D341Med (cell line): ENCODE measurements at places on chromosomes 16 and 17.

GRCh38 chr16:88975511-88976061, 1.4 kb downstream of the CBFA2T3 start:
- DNase-seq: no peak

GRCh38 chr16:11892761-11893160, 23.0 kb downstream of the GSPT1 start:
- DNase-seq: no peak

GRCh38 chr17:77649717-77650211, 308.7 kb upstream of the TNRC6C start:
- DNase-seq: peak; percentile 39

GRCh38 chr17:5055543-5055942, 20.3 kb upstream of the SLC52A1 start:
- DNase-seq: no peak

DNA sequence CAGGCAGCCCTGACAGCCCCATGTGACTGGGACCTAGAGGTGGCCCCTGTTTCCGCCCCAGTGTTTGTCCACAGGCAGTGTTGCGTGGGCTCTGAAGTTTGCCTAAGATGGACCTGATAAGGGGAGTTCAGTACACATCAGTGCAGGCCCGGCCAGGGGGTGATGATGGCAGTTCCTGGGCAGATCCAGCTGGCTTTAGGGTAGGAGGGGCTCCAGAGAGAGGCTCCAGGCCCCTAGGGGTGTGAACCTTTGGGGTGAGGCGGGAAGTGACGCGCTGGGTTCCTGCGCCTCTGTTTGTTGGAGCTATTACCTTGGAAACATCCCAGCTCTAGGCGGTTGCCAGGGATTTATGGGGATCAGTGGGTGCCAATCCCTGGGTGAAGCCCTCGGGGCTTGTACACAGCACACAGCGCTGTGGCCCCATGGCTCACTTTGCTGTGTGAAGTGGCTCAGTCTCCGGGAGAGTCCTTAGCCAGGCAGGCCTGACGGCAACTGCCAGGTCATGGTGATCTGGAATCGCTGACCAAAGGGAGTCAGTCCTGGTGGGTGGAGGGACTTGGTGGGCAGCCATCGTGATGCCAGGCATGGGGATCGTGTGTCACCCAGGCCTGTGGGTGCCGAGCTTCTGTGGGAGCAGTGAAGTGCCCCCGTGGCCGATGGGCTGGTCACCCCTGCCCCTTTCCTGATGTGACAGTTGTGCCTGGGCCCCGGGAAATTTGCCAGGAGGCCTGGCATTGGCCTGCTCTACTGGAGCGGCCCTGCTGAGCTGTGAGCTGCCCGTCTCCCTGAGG, 146.1 kb downstream of the SEC14L1 start:
- DNase-seq: peak; percentile 96

DNA sequence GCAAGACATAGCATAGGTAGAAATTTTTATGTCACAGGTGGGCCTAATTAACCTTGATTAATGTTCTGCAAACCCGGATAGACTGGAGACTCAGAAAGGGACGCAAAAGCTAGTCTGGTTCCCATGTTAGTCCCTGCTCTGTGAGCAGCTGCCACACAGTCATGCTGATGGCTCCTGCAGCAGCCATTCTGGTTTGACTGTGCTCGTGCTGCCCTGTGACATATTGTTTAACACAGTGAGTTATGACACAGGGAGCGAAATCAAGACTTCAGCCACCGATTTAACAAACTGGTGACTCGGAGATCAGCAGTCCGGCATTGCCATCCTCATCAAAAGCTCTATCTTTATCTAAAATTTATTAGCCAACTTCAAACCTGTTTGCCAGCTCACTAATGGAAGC, 169.8 kb downstream of the WWOX start:
- no peak for DNase-seq

DNA sequence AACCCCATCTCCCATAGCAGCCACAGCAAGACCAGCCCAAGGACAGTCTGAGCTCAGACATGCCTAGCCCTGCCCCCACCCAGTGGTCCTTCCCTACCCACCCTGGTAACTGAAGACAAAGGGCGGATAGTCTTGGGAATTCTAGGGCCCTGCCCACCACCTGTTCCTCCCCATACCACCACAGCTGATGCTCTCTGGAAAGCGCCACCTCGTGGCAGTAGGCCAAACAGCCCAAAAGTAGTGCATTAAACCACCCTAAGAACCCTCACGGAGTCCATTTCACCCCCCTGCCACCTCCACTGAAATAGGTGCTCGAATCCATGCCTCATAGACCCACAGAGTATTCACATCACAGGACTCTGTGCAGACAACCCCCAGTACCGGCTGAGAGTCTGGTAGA, 1021.4 kb downstream of the CDH8 start:
- no peak for DNase-seq

- DNase-seq: no peak
Measured at GRCh38 chr16:13084331-13084730, 182.9 kb downstream of the SHISA9 start.

GRCh38 chr17:44900894-44901293, 1.6 kb upstream of the EFTUD2 start:
- DNase-seq: peak; percentile 54

- DNase-seq: no peak
Measured at GRCh38 chr17:28466521-28467048, 6.9 kb upstream of the SLC13A2 start.

- DNase-seq: no peak
Measured at GRCh38 chr16:78125112-78125844, 25.8 kb downstream of the WWOX start.

DNA sequence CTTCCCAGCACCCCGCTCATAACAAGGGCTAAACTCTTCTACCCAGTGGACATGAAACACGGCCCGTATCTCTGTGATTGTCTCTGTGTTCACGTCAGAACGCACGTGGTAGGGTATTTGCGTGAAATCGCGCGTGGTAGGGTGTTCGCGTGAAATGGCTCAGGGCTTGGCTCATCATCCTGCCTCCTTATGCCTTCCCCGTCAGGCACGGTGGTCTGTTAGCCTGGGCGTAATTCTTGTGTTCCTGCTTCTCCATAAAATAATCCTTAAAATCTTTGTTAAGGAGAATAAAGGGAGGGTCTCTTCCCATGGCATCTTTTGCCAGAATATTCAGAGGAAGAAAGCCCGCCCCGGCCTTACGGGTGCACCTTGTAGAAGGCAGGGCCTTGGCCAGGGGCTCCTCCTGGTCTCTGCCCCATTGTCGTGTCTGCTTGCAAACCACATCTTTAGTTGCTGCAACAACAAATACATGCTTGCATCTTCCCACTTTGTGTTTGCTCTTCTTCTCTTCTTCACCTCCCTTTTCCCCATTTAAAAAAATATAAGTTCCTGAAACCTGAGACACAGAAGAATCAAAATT, 116.7 kb upstream of the CHMP6 start:
- DNase-seq: no peak

DNA sequence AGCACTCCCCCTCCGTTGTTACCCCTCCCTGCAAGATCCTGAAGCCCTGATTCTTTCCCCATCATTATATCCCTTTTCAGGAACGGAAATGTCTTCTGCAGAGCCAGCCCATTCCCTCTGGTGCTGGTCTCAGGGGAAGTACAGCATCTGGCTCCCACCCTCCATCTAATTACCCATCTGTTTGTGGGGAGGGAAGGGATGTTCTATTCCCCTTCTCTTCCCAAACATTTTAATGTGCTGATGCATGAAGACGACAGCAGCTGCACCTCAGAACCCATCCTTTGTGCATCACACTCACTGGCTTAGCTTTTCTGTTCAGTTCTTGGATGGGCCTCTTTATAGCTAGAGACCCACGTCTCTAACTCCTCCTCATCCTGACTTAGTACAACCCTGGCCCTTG, 367.2 kb downstream of the CDH13 start:
- no peak for DNase-seq

- DNase-seq: no peak
Measured at GRCh38 chr16:76650582-76650981, 373.4 kb downstream of the CNTNAP4 start.

DNA sequence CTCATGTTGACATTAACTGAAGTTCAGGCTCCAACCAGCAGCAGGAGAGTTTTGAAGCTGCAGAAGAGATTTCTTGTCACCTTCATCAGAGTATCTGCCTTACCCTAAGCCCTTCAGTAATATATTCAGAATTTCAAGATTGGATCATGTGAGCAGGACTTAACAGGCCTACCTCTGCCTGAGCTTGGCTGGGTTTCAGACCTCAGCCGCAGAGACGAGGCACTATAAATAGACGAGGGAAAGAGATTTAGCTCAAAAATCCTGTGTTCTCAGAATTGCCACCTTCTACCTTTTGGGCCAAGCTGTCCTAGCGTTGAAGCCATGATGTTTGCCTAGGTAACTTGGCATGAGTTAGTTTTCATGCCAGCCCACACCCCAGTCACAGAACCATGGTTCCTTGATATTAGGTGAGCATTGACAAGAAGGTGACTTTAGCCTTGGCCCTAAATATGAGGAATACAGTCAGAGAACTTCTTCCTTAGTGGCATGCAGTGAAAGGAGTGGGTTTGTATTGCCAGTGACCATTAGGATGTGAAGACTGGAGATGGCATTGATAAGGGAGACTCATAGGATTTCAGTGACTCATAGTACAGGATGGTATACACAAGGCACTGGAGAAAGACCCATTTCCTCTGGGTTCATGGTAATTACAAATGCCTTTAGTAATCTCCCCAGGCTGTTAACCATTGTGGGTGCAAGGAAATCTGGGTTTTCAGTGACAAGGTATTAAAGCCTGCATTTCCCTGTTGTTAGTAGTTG, 224.3 kb downstream of the MSI2 start:
- DNase-seq: no peak

- DNase-seq: no peak
Measured at GRCh38 chr17:36060816-36061215, 3.3 kb upstream of the CCL18 start.

DNA sequence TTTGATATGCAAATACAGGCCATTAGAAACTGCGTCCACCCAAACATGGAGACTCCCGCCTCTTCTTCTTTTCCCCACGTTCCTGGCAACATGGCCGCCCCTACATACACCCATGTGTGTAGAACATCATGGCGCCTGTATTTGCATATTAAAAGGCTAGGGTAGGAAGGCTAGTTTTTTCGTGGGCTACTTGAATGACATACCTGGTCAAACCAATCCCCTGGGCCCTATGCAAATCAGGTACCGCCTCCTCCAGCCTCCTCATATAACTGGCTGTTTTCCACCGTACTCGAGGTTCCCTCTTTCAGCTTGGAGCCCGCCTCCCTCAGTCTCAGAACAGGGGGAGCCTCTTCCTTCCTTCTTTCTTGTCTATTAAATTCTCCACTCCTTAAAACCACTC, 840 bp upstream of the CD300LB start:
- no peak for DNase-seq

DNA sequence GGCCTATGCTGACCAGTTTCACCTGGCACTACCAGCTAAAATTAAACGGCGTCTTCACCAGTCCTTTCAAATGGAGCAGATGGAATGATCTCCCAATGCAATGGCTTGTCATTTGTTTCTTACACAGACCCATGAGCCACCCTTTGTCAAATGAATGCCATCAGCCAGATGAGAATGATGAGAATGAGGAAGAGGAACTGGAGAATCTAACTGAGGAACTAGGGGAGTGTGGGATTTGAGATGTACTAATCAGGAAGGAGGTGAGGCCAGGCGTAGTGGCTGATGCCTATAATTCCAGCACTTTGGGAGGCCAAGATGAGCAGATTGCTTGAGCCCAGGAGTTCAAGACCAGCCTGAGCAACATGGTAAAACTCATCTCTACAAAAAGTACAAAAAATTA, 116.4 kb downstream of the HS3ST3A1 start:
- no peak for DNase-seq

- DNase-seq: no peak
Measured at GRCh38 chr17:2814481-2815341, 18.5 kb downstream of the RAP1GAP2 start.

GRCh38 chr16:49588729-49589384, 215.3 kb downstream of the C16orf78 start:
- DNase-seq: no peak

DNA sequence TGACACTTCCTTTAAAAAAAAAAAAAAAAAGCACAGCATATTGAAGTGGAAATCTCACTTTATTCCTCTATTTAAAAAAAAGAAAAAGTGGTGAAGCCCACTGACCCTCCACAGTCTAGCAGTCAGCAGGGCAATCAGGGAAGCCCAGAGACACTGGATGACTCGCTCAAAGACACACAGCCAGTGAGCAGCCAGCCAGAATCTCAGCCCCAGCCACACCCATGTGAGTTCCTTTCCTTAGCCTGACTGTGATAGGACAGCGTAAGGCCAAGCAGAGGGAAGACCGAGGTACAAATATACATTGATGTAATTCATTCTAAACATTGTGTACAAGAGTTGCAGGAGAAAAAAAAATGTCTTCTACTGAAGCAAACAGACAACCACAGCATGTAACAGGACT, 22.5 kb downstream of the XPO6 start:
- DNase-seq: no peak

- no peak for DNase-seq
Measured at GRCh38 chr17:5585836-5586521, 1.7 kb upstream of the NLRP1 start.

- peak; percentile 67 for DNase-seq
Measured at GRCh38 chr16:50692999-50693781, at the start of gene NOD2. Gene NOD2, plus strand, starts transcription at chr16:50693606. Its CDS starts 5,890 bp downstream, at chr16:50699496.

DNA sequence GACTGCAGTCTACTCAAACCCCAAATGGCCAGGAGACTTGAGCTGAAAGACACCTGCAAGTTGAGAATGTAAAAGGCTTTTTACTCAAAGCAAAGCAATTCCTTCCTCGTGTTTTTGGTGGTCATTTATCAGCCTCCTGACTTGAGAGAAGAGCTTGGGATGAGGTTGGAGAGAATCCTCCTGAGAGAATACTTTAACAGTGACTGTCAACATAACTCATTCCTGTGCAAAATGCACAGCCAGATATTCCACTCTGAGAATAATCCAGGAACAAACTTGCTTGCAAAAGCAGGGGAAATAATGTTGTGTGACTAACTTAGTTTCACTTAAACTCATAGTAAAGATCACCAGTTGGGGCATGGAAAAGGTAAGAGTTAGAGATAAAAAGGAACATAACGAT, 53.4 kb downstream of the SNTB2 start:
- no peak for DNase-seq

- DNase-seq: peak; percentile 70
Measured at GRCh38 chr17:49016775-49017463, 19.7 kb downstream of the IGF2BP1 start.

DNA sequence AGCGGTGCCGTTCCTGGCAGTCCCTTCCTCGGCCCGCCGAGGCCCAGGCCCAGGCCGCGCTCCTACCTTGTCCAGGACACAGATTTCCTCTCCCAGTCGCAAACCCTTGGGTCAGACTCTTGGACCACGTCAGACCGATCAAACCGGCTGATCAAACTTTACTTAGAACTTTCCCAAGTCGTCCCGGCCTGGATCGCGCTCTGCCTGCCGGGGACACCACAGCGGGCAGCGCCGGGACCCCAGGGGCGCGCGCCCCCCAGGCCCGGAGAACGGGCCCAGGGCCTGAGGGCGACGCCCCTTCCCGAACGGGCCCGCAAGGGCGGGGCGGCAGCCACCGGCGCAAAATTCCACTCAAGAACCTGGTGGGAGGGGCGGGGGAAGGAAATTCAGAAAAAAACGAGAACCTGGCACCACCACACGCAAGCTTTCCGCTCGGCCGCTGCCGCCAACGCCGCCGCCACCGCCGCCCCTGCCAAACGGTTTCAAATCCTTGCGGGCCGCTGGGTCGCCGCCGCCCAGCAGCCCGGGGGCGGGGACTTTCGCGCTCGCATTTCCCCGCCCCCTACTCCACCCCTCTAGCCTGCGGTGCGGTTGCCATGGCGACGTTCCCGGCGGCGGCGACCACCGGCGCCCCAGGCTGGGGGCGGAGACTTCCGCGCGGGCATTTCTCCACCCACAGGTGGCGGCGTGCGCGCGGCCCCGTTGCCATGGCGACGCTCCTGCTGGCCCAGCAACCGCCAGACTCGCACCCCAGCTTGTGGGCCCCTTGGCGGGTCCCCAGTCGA, at the start of gene CEP112:
CEP112 (minus strand) TSS at position 541 of the 785 bp plus-strand sequence.
- peak; percentile 99 for DNase-seq

GRCh38 chr17:50507871-50508572, at the start of gene MYCBPAP:
Gene MYCBPAP, plus strand, starts transcription at chr17:50508439. Its CDS starts 236 bp downstream, at chr17:50508675.
- DNase-seq: no peak
